Hepatocyte (in vitro differentiated cells): ENCODE measurements at places on chromosomes 7 and 10.

- no peaks in the 10 kb centered on the region for H3K4me1 ChIP-seq
- H3K27me3 ChIP-seq, result no peaks in the 10 kb centered on the region
- H3K36me3 ChIP-seq, result no peaks in the 10 kb centered on the region
- no peak overlapping the region for H3K4me3 ChIP-seq
These were observed 551.8 kb downstream of the SORCS3 start for GRCh38 chr10:105192861-105193260.

GRCh38 chr7:93402944-93403343 is 170.8 kb downstream of the VPS50 start:
- H3K36me3 ChIP-seq, result no peaks in the 10 kb centered on the region
- no peak overlapping the region for H3K4me3 ChIP-seq
- DNase-seq, result no peak
- no peaks in the 10 kb centered on the region for H3K27me3 ChIP-seq

- H3K27me3 ChIP-seq, result no peaks in the 10 kb centered on the region
- no peak overlapping the region for H3K4me3 ChIP-seq
- H3K4me1 ChIP-seq, result peaks cover 16% of the 10 kb centered on the region
- no peak overlapping the region for H3K27ac ChIP-seq
- no peak for DNase-seq
These were observed 59.8 kb downstream of the CPVL start for GRCh38 chr7:29086545-29086944.

DNA sequence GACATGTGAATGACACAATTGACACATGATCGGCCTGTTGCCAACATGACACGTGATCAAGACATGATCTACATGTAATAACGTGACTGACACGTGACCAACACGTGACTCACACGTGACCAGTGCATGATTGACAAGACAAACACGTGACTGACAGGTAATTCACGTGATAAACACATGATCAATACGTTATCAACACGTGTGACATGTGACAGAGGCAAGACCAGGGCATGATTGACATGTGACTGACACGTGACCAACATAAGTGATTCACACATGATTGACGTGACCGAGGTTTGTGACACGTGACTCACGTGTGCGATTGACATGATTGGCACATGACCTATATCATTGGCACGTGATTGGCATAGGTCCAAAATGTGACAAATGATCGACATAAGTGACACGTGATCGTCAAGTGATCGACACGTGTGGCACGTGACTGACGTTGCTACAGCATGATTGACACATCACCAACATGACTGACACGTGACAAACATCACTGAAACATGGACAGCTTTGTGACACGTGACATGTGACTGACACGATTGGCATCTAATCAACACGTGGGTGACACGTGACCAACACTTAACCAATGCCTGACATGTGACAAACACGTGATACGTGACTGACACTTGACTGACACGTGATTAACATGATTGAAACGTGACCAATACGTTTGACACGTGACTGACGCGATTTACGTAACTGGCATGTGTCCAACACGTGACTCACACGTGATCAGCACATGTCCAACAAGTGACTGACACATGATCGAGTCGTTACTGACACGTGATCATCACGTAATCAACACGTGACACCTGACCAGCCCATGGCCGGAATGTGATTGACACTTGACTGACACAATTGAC is 23.0 kb downstream of the CRPPA start:
- no peaks in the 10 kb centered on the region for H3K27me3 ChIP-seq
- no peak overlapping the region for H3K27ac ChIP-seq
- H3K4me3 ChIP-seq, result no peak overlapping the region
- no peaks in the 10 kb centered on the region for H3K36me3 ChIP-seq
- no peaks in the 10 kb centered on the region for H3K4me1 ChIP-seq

DNA sequence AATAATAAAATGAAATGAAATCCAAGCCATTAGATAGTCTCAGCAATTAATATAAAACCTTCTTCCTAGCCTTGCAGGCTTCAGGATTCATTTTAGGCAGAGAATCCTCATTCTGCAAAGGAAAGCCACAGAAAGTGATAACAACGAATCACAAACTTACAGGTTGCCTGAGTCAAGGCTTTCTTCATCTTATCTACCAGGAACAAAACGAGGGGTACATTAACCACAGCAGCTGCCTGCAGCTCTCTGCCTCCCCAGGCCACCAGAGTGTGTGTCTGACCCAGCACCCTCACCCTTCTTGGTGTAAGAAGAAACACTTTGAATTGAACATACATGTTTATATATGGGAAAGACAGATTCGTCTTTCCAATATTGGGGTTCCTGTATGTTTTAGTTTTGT is 12.5 kb upstream of the TNS3 start:
- no peaks in the 10 kb centered on the region for H3K27me3 ChIP-seq
- H3K36me3 ChIP-seq, result no peaks in the 10 kb centered on the region
- H3K4me3 ChIP-seq, result no peak overlapping the region
- peaks cover 12% of the 10 kb centered on the region for H3K4me1 ChIP-seq

GRCh38 chr10:114471906-114472876 is 67.9 kb upstream of the AFAP1L2 start:
- no peaks in the 10 kb centered on the region for H3K27me3 ChIP-seq
- H3K27ac ChIP-seq, result peak overlapping the region; percentile 47
- no peak overlapping the region for H3K4me3 ChIP-seq

- peak overlapping the region; percentile 1 for H3K27ac ChIP-seq
- H3K27me3 ChIP-seq, result no peaks in the 10 kb centered on the region
- no peak for DNase-seq
- H3K4me1 ChIP-seq, result peaks cover 5% of the 10 kb centered on the region
- H3K36me3 ChIP-seq, result no peaks in the 10 kb centered on the region
These were observed 64.3 kb downstream of the HOXA1 start for GRCh38 chr7:27031289-27032172.

- H3K27ac ChIP-seq, result no peak overlapping the region
- no peak for DNase-seq
- H3K4me1 ChIP-seq, result no peaks in the 10 kb centered on the region
- no peak overlapping the region for H3K4me3 ChIP-seq
- no peaks in the 10 kb centered on the region for H3K36me3 ChIP-seq
These were observed 100.2 kb downstream of the GNAT3 start for GRCh38 chr7:80411621-80412020.

DNA sequence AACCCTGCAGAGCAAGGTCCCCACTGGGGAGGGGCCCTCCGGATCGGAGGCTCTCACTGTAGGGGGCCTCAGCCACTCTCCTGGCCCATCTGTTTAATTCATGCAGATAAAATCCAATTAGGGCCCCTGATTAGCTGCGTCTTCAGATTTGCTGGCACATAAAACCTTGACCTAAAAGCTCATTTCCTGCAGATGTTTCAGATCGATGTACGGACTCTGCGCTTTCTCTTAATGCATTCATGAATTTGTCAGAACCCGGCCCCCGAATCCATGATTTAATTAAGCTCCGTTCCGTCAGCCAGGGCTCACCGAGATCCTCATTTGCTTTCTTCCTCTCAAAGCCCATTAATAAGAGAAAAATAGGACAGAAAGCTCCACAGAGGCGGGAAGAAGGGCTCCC is 40.0 kb upstream of the FOXL3 start:
- no peaks in the 10 kb centered on the region for H3K27me3 ChIP-seq
- H3K4me3 ChIP-seq, result no peak overlapping the region
- no peak overlapping the region for H3K27ac ChIP-seq
- H3K36me3 ChIP-seq, result no peaks in the 10 kb centered on the region
- no peak for DNase-seq
- no peaks in the 10 kb centered on the region for H3K4me1 ChIP-seq

GRCh38 chr7:148906707-148907498 is 22.8 kb upstream of the EZH2 start:
- peaks cover 5% of the 10 kb centered on the region for H3K27me3 ChIP-seq
- no peak overlapping the region for H3K4me3 ChIP-seq
- no peaks in the 10 kb centered on the region for H3K36me3 ChIP-seq
- DNase-seq, result no peak

GRCh38 chr10:69438536-69439349 is 12.5 kb upstream of the TSPAN15 start:
- no peaks in the 10 kb centered on the region for H3K27me3 ChIP-seq
- DNase-seq, result peak; percentile 72
- H3K27ac ChIP-seq, result peak overlapping the region; percentile 92
- no peaks in the 10 kb centered on the region for H3K36me3 ChIP-seq
- H3K4me3 ChIP-seq, result no peak overlapping the region

DNA sequence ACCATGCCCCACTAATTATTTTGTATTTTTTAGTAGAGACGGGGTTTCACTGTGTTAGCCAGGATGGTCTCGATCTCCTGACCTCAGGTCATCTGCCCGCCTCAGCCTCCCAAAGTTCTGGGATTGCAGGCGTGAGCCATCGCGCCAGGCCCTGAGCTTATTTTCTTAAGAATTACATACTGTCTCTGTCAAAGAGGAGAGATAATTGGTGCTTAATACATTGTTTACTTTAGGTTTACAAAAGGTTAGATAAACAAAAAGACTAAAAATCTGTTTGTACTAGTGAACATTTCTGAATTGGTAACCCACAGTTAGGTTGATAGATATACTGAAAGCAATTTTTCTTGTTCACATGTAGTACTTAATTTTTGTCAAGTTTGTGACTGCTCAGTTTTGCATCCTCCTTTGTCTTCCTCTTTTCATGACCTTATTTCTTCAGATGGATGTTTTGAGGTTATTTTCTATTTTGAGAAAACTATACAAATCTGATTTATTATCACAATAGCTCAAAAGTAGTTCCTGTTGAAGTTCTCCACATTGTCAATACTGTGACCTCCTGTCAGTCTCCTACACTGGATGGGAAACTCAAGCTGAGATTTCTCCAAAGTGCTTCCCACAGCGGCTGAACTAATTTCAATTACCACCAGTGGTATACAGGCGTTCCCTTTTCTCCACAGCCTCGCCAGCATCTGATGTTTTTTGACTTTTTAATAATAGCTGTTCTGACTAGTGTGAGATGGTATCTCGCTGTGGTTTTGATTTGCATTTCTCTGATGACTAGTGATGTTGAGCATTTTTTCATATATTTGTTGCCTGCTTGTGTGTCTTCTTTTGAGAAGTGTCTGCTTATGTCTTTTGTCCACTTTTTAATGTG is 22.5 kb downstream of the HHEX start:
- H3K4me3 ChIP-seq, result no peak overlapping the region
- H3K27me3 ChIP-seq, result no peaks in the 10 kb centered on the region
- H3K27ac ChIP-seq, result no peak overlapping the region
- DNase-seq, result no peak

DNA sequence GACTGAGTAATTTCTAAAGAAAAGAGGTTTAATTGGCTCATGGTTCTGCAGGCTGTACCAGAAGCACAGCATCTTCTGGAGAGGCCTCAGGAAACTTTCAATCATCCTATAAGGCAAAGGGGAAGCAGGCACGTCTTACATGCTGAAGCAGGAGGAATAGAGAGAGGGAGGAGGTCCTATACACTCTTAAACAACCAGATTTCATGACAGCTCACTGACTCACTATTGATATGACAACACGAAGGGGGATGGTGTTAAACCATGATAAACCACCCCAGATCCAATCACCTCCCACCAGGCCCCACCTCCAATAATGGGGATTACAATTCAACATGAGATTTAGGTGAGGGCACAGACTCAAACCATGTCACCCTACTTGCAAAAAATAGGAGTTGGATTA is 201.5 kb downstream of the CDK14 start:
- H3K4me1 ChIP-seq, result no peaks in the 10 kb centered on the region
- no peak overlapping the region for H3K4me3 ChIP-seq
- H3K27ac ChIP-seq, result no peak overlapping the region
- H3K27me3 ChIP-seq, result no peaks in the 10 kb centered on the region
- H3K36me3 ChIP-seq, result no peaks in the 10 kb centered on the region
- no peak for DNase-seq

GRCh38 chr10:108850138-108850854 is 1073.0 kb downstream of the XPNPEP1 start:
- H3K4me1 ChIP-seq, result no peaks in the 10 kb centered on the region
- no peaks in the 10 kb centered on the region for H3K27me3 ChIP-seq
- H3K4me3 ChIP-seq, result no peak overlapping the region

DNA sequence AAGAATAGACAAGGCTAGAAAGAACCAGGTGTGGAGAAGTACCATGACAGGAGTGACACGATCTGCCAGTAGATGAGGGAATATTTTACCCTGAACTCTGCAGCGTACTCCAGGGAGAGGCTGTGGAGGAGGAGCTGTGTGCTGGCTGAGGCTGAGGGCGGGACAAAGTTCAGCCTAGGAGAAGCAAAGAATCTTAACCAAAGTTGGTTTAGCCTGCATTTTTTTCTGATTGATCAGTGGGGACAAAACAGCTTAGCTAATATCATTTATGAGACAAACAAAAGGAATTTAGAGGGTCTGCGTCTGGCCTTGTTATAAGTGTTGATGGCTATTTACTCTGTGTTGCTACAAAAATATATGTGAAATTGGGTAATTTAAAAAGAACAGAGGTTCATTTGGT is 5.2 kb upstream of the NPSR1 start:
- H3K4me1 ChIP-seq, result no peaks in the 10 kb centered on the region
- H3K36me3 ChIP-seq, result no peaks in the 10 kb centered on the region
- H3K27ac ChIP-seq, result peak overlapping the region; percentile 13
- no peak overlapping the region for H3K4me3 ChIP-seq

DNA sequence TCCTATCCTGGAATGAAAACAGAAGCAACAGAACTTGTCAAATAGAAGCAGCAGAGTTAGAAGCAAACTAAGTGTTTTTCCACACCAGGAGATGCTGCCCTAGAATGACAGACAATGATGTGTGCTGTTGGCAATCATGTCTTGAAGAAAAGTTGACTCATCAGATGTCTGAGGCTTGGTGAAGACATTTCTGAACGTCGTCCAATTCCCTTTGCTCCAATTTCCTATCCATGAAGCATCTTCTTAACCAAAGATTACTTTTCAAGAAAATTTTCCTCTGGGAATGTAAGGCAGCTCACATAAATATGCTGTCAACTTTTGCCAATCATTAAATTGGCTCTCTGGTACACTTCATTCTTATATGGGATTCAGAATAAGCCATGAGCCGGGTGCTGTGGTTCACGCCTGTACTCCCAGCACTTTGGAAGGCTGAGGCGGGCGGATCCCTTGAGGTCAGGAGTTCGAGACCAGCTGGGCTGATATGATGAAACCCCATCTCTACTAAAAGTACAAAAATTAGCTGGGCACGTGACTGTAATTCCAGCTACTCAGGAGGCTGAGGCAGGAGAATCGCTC is 34.6 kb downstream of the MALSU1 start:
- peak; percentile 27 for DNase-seq
- no peak overlapping the region for H3K4me3 ChIP-seq
- no peaks in the 10 kb centered on the region for H3K27me3 ChIP-seq
- H3K36me3 ChIP-seq, result no peaks in the 10 kb centered on the region
- peak overlapping the region; percentile 67 for H3K27ac ChIP-seq

GRCh38 chr10:124590216-124591122 is 128.8 kb downstream of the LHPP start:
- DNase-seq, result no peak
- no peak overlapping the region for H3K27ac ChIP-seq
- no peaks in the 10 kb centered on the region for H3K27me3 ChIP-seq

- no peak for DNase-seq
- H3K4me1 ChIP-seq, result no peaks in the 10 kb centered on the region
- H3K27ac ChIP-seq, result no peak overlapping the region
These were observed 490.8 kb upstream of the CELF2 start for GRCh38 chr10:10526846-10527245.

DNA sequence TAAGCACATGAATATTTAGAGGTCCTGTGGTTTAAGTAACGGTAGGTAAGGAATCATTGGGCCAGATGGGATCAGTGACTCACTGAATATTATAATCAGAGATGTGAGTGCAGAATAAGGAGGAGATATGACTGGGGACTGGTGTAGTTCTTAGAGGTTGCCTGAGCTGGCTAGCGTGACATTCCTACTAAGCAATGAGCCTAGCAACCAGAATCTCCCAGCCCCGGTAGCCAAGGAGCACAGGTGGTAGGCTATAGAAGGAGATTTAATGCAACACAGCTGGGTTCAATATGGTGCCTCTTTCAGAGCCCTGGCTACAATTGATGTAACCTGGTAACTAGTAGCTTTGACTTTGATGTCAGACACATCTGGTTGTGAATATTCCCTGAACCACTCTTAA is 641.6 kb downstream of the AUTS2 start:
- no peak for DNase-seq
- H3K27me3 ChIP-seq, result no peaks in the 10 kb centered on the region
- no peak overlapping the region for H3K4me3 ChIP-seq
- H3K27ac ChIP-seq, result no peak overlapping the region
- no peaks in the 10 kb centered on the region for H3K4me1 ChIP-seq
- H3K36me3 ChIP-seq, result no peaks in the 10 kb centered on the region
